ENCODE measurements at places on chromosomes 16 and 17. TPM values are rescaled to one million over a fixed set of nuclear protein-coding genes. Genes with fewer than 3 reads are reported as not detected.
A peak's percentile ranks its signal among the peaks of the same experiment; 100 is the strongest.

DNA sequence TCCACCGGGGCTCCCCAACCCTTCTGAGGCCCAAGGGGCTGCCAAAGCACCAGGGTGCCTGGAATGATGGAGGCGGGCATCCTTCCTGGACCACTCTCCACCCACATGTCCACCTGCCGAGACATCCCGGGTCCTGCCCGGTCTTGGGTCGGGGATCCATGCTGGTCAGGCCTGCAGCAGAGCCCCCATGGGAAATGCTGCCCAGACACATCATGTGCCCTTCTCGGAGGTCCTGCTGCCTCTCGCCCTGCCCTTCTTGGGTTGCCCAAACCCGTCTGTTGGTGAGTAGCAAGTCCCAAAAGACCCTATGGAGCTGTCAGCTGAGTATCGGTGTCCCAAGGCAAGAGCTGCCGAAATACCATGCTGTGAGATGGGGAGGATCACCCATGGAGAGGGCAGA lies 14.8 kb upstream of the GAA start:
- DNase-seq: no peak

- no peak for DNase-seq
Measured at GRCh38 chr16:48086422-48086821, 69.4 kb downstream of the ABCC12 start.

GRCh38 chr17:80487511-80487910 lies 11.1 kb upstream of the NPTX1 start:
- DNase-seq: no peak

- peak; percentile 66 for DNase-seq
Measured at GRCh38 chr17:80263253-80264204, 2.9 kb downstream of the RNF213 start.

DNA sequence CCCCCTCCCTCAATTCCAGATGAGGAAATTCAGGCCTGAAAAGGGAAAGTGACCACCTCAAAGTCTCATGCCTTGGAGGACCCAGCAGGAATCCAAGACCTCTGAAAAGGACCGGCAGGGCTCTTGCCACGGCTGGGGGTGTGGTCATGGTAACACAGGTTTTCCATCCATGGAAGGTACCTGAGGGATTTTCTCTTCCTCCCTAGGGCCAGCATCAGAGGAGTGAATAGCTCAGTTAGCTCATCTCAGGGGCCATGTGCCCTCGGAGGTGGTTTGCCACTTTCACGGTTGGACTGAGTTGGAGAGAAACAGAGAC lies 1.3 kb downstream of the CIITA start:
- DNase-seq: no peak

DNA sequence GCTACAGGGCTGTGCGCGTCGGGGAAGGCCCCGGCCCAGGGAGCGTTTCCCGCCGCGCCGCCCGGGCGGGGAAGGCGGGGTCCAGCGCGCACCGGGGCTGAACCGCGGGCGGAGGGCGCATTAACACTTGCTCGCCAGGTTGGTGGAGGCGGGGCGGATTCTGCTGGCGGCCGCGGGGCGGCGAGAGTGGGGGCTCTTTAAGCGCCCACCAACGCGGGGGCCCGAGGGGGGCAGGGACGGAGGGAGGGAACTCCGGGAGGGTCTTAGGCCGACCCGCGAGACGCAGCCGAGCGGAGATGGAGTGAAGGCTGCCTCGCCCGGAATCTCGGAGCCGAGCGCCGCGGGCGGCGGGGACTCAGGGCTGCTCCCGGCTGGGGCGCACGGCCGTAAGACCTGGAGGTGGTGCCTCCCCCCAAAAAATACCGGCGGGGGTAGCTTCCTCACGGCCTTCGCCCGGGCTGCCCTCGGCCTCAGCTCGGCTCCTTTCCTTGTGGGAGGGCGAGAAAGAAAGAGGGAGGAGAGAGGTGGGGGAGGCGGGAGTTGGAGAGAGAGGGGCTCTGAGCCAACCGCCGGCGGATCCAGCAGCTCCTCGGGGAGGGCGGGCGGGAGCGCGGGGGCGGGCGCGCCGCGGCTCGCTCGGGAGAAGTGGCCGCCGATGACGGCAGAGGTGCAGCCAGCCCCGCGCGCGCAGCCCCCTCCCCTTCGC lies 415 bp upstream of the FOXF1 start:
- no peak for DNase-seq

DNA sequence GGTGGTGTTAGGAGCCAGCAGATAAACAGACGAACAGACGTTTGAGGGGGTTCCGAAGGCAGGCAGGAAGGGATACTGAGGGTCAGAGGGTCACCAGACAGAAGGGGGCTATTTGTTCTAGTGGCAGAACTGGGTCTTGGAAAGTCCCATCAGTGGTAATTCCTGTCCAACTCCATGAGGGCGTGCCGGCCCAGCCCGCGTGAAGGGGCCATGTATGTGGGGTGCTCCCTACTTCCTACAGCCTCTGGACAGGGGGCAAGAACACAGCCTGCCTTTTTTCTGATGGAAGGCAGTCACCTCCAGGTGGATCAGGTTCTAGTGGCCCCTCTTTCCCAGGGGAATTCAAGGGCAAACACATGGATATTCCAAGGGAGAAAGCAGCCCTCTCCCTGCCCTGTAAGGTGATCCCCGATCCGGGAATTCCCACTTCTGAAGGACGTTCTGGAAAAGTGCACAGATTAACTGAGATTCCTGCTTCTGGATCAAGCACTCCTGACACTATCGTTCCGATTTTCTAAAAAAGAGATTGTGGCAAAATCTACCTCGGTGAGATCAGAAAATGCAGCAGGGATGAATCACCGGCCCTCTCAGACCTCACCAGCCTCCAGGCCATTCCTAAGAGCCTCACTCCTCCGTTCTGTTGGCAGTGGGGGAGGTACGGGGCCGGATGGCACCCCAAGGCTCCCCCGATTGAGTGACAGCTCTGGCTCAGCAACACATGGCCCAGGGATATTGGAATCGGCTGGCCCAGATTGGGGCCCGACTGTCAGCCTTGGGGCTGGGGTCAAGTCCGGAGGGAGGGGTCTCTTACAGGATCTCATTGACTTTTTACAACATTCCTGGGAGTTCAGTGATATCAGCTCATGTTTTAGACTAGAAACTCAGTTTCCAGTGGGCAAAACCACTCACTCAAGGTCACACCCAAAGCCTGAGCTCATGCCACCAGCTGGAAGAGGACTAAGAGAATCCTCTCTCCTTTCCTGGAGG lies 12.4 kb downstream of the STX1B start:
- DNase-seq: no peak

GRCh38 chr16:50210266-50211038 lies 55.9 kb upstream of the ADCY7 start:
- peak; percentile 71 for DNase-seq

GRCh38 chr17:79294459-79295071 lies 219.9 kb downstream of the ENGASE start:
- DNase-seq: no peak

DNA sequence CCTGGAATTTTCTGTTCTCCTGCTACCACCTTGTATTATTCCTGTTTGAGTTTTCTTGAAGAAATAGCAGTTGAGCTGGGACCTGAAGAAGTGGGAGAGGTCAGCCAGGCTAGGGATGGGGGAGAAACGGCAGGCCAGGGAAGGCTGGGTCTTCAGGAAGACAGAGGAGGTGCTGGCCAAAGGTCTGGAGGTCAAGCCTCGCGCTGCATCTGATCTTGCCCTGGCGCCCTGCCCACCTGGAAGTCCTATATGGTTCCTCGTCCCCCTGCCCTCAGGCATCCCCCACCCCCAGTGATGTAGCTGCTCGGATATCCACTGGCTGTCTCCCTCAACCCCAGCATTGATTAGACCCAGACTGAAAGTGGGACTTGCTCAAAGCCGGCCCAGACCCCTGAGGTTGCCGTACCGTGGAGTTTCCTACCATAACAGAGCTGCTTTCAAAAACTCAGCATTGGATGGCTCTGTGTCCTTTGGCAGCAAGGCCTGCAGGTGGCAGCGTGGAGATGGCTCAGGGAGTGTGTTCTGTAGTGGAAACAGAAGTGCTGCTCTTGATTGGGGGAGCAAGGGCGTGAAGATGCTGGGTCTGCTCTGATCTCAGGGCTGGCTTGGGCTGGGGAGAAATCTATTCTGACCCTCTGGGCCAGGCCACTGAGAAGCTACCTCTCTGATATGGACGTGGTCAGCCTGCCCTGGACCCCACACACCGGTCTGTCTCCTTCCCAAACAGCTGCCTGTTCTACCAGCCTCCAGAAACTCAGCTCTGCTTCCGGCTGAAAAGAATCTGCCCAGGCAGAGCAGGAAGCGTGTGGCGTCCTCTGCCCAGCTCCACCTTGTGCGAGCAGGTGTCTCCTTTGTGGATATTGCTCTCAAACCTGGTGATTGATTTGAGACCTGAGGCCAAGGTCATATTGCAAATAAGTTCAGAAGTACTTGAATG lies 107.0 kb upstream of the CACNG5 start:
- peak; percentile 36 for DNase-seq

DNA sequence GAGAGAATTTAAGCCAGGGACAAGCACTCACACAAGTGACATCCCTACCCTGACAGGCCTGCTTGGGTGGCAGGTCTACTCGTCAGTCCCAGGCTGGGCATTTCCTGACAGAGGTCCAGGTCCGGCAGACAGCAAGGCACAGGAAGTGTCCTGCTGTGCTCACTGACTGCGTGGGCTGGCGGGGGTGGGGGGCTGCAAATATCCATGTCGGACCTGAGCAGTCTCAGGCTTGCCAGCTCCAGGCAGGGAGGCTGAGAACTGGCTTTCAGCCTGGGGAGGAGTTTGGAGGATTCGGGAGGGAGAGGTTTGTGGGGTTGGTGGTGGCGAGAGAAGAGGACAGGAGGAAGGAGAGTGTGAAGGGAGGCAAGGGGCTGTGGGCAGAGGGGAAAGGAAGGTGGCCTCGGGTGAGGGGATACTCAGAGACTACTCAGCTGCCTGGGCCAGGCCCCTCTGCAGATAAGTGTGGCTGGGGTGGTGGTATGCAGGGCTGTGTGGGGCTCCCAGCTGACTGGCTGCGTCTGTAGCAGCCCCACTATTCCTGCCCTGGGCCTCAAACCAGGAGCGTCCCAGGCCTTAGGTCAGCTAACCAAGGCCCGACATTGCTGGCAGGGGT lies 7.8 kb downstream of the HIC1 start:
- DNase-seq: no peak

DNA sequence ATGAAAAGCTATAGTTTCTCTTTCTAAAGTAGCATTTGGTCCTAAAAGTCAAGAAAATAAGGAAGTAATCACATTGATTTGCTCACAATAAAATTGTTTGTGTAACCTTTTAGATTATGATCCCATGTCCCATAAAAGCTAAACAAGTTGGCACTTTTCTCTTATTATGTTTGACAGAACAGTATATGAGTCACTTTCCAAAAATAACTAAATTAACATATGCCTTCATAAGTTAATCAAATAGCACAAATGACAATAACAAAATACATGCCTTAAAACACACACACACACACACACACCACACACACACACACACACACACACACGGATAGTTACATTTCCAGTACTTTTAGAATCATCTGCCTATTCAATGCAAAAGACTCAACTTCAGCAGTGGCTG lies 2.8 kb downstream of the MED13 start:
- DNase-seq: no peak

- no peak for DNase-seq
Measured at GRCh38 chr17:65595071-65595656, 33.7 kb upstream of the AXIN2 start.

DNA sequence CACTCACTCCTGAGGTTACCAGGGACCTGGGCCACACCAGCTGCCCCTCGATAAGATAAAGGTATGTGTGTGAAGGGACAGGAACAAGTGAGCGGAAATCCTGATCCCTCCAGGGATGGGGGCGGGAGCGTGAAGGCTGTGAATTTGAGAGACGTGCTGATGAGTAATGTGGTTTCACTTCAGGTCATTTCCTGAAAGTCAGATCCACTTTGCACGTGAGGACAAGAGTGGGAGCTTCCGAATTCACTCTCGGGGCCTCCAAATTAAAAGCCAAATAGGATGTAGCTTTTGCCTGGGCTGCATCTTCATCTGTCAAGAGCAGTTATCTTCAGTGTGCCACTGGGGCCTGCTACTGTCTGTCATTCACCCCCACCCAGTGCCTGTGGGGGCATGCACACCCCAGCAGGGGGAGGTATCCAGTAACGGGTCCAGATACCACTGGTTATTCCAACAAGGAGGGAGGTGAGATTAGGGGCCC lies 87.4 kb upstream of the LHX1 start:
- DNase-seq: peak; percentile 11

GRCh38 chr16:84532855-84533486 lies 28.5 kb upstream of the MEAK7 start:
- DNase-seq: peak; percentile 47

DNA sequence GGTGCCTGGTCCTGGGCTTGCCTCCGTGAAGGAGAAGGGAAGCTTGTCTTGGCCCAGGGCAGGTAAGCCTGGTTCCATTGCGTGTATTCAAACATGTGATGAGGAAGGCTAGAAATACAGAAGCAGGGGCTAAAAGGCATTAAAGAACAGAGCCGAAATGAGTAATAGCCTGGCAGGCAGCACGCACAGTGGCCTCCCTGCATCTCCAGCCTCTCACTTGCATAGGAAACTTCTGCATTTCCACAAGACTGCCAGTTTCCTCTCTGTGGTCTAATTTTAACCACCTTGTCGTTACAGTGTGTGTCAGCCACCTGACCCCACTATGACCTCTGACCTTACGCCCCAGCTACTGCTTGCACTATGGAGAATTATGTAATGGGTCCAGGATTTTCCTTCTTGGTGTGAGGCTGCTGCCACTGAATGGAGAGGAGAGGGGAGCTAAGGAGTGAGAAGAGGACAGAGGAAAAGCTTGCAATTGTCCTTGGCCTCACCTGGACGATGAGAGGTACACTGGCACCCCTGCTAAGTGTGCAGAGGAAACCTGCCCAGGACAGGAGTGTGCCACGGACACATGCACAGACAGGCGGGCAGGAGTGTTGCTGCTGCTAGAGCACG lies 32.8 kb downstream of the HIC1 start:
- peak; percentile 55 for DNase-seq

- DNase-seq: no peak
Measured at GRCh38 chr17:7502987-7503386, 18.8 kb downstream of the POLR2A start.

DNA sequence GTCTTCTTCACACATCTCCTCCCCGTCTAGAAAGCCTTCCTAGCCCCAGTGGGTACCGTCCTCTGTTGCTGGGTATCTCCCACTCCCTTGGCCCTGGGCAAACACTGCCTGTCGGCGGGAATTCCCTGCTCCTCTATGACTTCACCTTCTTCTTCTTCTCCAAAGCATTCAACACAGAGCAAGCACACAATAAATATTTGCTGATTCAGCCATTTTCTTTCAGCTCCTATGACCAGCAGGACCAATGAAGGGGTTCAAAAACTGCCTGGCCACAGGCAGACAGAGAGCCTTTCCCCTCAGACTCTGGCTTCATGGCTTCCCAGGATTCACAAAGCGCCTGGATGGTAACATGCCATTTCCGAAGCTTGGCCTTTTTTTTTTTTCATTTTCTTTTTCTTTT lies 53.2 kb upstream of the ADCY9 start:
- no peak for DNase-seq

The C17orf67 gene
- 1.4 TPM for total RNA-seq

The HOXB6 gene
- total RNA-seq: 0.11 TPM

The TEKT1 gene
- total RNA-seq: not detected

The DHODH gene
- total RNA-seq: 6.9 TPM

The CDH16 gene
- total RNA-seq: not detected

The MYH3 gene
- total RNA-seq: 0.07 TPM

The CACNA1G gene
- total RNA-seq: 0.04 TPM

The ITGB3 gene
- total RNA-seq: 96.8 TPM

The ASGR2 gene
- total RNA-seq: not detected

The TOX3 gene
- total RNA-seq: not detected

The PIK3R6 gene
- not detected for total RNA-seq

The KRTAP4-3 gene
- not detected for total RNA-seq

The FOXN1 gene
- total RNA-seq: not detected
